Smooth muscle cell of the umbilical artery (primary cell): ENCODE measurements at places on chromosomes 5 and 9. TPM values are rescaled to one million over a fixed set of nuclear protein-coding genes. Genes with fewer than 3 reads are reported as not detected.

Gene ENHO
- not detected in 2 replicates for total RNA-seq

Gene ZFP2
- 0.55 and 0.89 TPM in 2 replicates for total RNA-seq

Gene FOXD4
- total RNA-seq, result under 0.01 and 0.09 TPM in 2 replicates

Gene MRPS27
- 60.9 and 64.0 TPM in 2 replicates for total RNA-seq

Gene PCDHB10
- 0.42 and 0.59 TPM in 2 replicates for total RNA-seq

Gene SMIM32
- total RNA-seq, result not detected in 2 replicates
